ENCODE measurements at places on chromosomes 5 and 9.

GRCh38 chr9:121915304-121915625, 177.8 kb downstream of the TTLL11 start:
- DNase-seq: no peak

DNA sequence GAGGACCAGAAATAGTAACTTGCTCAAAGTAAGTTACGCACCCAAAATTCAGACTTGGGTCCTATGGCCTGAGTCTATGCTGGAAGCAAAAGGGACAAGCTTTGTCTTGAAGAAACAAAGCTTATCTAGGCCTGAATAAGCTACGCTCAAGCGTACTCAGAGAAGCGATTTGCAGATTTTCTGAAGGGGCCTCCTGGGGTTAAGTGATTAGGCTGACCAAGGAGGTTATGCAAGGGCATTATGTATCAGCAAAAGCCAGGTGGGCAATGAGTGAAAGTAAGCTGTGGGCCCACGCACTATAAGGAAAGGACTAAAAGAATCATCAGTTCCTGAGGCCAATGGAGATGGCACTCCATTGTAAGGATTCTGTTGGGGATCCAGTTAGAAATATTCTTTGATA, 122.1 kb downstream of the SNX18 start:
- no peak for DNase-seq

DNA sequence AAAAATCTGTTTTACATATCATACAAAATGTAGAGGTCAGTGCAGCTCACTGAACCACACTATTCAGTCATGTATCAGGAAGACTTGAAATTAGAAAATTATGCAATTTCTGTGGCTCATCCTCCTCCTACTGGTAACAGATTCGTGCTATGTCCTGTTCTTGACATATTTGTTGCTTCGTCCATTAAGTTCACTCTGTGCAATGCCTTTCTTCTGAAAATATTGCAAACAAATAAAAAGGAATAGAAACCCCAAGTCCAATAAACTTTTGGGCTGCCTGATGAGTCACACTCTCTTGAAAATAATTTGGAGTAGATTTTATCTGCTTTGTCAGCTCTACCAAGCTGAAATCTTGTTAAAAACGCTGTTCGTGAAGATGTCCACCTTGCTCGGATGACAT, 391.2 kb downstream of the RAB3C start:
- no peak for DNase-seq

DNA sequence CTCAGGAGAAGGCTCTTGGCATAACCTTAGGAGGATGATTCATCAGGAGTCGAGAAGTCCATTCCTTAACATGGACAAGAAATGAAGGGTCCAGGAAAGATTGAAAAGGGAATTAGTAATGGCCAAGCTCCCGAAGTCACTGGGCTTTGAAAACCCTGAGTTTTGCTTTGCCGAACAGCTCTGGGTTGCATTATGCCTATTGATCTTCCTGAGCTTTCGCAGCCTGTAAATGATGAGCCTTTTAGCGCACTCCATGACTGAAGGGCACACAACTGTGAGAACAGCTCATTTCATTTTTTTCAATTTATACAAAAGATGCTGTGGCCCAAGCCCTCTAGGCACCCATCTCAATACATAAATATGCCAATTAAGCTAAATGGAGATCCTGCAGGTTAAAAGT, 25.0 kb upstream of the PUM3 start:
- no peak for DNase-seq

GRCh38 chr5:122816756-122817155, 28.7 kb upstream of the SNX24 start:
- no peak for DNase-seq

GRCh38 chr5:154333016-154333415, 112.8 kb upstream of the SAP30L start:
- no peak for DNase-seq

DNA sequence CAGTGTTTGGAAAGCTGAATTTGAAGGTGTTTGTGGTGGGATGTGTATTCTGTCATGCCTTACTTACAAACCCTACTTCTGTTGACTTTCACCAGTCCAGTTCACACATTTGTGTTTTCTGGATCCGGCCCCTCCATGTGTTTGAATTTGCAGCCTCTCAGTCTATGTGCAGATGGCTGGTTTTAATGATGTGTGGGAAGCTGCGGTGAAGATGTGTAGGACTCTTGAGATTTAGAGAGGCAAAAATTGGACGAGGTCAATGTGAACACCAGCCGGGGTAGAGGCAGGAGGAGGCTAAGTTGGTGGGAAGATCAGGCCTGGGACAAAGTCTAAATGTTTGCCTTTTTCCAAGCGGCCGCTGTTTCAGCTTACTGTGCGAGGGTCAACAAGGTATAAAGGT, 115.4 kb upstream of the KLF9 start:
- DNase-seq: no peak

GRCh38 chr5:149671544-149671943, 58.6 kb upstream of the PPARGC1B start:
- DNase-seq: no peak

DNA sequence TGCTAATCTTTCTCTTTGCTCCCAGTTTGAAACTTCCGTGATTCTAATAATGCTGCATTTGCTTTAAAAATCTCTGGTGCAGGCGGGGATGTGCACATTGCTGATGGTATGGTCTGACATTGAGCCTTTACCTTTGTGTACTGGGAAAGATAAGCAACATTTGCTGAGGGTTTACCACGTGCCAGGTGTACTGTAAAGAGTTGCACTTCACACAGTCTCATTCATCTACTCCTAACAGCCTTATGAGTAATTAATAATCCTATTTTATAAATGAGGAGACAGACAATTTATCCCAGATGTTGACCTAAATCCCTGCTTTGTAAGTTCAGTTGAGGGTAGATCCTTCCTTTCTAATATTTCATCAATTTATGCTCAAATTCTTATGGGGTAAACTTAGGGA, 726 bp upstream of the ADGRV1 start:
- DNase-seq: no peak

- no peak for DNase-seq
Measured at GRCh38 chr9:123318202-123318601, 37.8 kb upstream of the CRB2 start.

GRCh38 chr5:150499437-150499956, 8.4 kb upstream of the NDST1 start:
- no peak for DNase-seq

- DNase-seq: no peak
Measured at GRCh38 chr5:81924442-81924841, 47.4 kb upstream of the ATG10 start.

DNA sequence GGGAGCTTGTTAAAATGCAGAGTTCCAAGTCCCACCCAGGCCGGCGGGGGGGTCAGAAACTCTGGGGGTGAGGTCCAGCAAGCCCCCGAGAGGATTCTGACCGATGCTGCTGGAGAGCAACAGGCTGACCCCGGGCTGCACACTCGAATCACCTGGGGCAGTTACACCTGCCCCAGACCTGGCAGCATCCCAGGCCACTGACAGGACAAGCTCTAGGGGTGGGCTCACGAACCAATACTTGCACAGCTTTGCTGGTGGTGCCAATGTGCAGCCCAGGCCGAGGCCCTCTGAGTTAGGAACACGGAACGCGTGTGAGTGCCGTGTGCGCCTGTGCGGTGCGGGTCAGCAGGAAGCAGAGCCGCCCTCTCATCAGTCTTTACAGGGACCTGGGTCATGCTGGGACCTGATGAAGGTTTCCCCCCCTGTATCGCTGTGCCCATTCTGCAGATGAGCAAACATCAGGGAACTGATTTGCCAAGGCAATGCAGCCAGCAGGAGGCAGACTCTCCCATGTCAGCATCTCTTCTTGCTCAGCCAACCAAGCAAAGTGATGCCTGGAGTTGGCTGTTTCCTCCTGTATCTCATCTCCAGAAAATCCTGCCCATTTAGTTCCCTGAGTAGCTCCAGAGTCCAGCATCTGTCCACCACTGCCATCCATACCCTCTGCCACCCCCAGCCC, 16.3 kb downstream of the FAM163B start:
- no peak for DNase-seq

DNA sequence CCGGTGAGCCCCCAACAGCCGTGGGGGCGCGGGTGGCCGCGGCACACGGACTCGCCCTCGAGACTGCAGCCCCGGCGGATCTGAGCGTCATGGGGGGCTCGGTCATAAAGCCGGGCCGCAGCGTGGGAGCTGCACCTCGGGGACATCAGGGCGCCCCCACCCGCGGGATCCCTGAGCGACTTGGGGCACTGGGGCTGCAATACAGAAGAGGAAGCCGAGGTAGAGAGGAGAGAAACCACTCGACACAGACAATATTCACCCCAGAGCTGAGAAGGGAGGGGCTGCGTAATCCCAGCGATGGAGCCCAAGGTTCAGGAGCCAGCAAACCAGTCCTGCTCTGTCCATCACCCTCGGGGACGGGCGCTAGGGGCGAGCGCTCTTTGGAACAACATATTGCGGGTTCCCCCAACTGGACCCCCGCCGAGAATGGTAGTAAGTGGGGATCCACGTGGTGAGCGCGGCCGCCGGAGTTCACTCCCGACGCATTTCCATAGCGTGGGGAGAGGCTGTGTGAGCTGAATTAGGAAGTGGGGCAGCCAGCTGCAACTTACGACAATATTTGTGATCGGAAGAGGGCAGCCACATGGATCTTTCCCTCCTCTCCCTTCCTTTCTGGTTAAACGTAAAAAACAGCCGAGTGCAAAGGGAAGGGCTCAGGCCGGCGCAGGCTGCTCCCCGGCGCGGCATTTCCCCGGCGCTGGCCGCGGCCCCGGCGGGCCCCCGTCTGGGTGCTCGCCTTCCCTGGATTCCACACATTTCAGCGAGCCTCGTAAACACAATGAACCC, 9.9 kb downstream of the PTCH1 start:
- DNase-seq: no peak

DNA sequence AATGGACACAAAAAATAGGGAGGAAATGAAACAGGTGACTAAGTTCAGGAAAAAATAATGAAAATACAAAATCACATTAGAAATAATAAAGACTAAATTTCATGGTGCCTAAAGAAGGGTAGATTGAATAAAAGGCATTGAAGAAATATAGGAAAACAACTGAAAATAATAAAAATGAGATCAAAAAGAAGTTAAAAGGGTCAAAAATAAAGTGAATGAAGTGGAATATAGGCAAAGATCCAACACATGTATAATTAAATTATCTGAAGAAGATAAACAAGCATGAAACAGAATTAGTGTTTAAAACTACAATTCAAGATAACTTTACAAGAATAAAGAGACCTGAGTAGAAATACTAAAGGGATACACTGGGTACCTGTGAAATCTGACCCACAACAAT, 87.6 kb downstream of the SUSD1 start:
- DNase-seq: no peak

- no peak for DNase-seq
Measured at GRCh38 chr5:179151286-179152118, 91.3 kb downstream of the ZNF354C start.

GRCh38 chr5:39092581-39093351, 18.6 kb upstream of the RICTOR start:
- DNase-seq: no peak

- no peak for DNase-seq
Measured at GRCh38 chr5:82387001-82387818, 109.1 kb upstream of the RPS23 start.

- no peak for DNase-seq
Measured at GRCh38 chr5:59264639-59265245, 628.8 kb downstream of the PDE4D start.

GRCh38 chr5:53430618-53431252, 49.7 kb upstream of the FST start:
- DNase-seq: no peak

DNA sequence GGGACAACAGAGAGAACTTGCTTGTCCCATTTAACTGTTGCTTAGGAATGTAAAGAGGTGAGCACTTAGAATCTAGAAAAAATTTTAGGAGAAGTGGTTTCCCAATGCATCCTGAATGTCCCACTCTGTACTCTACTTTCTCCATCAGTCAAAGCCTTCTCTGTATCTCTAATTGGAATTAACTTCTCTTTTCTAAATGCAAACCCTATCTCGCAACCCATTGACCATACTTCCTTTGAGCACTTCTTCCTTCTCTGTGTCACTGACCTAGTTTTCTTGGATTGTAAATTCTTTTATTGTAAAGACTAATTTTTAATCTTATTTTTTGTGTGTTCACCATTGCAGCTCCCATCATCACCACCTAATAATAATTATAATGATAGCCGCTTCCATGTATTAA, 33.3 kb downstream of the ADRB2 start:
- no peak for DNase-seq

GRCh38 chr5:5372930-5373329, 49.5 kb upstream of the ICE1 start:
- no peak for DNase-seq

GRCh38 chr9:18909140-18910018, 123.6 kb downstream of the SAXO1 start:
- no peak for DNase-seq
